Spleen (tissue), 13 donors: ENCODE measurements at places on chromosomes 7 and 10. TPM values are rescaled to one million over a fixed set of nuclear protein-coding genes. Genes with fewer than 3 reads are reported as not detected.

NKX1-2 gene
- total RNA-seq, result not detected

BUD31 gene
- 48.4 TPM for total RNA-seq

ELN gene
- total RNA-seq, result 21.0 TPM

ITPRID1 gene
- total RNA-seq, result not detected

GRM8 gene
- not detected for total RNA-seq

SLC16A9 gene
- 58.9 TPM for total RNA-seq

BAMBI gene
- total RNA-seq, result 24.3 TPM

OPN4 gene
- total RNA-seq, result not detected

CTNNA3 gene
- total RNA-seq, result 0.76 TPM

ANKRD1 gene
- total RNA-seq, result 0.13 TPM

OR2A12 gene
- total RNA-seq, result not detected

POLL gene
- total RNA-seq, result 29.3 TPM

SPDYE2B gene
- total RNA-seq, result not detected

WIPF3 gene
- total RNA-seq, result 0.70 TPM

HECW1 gene
- not detected for total RNA-seq

CPVL gene
- 141 TPM for total RNA-seq

FAM25G gene
- not detected for total RNA-seq

PRF1 gene
- 41.5 TPM for total RNA-seq

PWWP2B gene
- 26.4 TPM for total RNA-seq

CALCR gene
- not detected for total RNA-seq

LIPF gene
- not detected for total RNA-seq

MNX1 gene
- 0.85 TPM for total RNA-seq

AFAP1L2 gene
- 273 TPM for total RNA-seq

ICA1 gene
- 18.6 TPM for total RNA-seq

TMUB1 gene
- 36.7 TPM for total RNA-seq

SSC4D gene
- total RNA-seq, result 0.43 TPM

HOXA3 gene
- 0.56 TPM for total RNA-seq

IDE gene
- total RNA-seq, result 34.7 TPM

CYP26C1 gene
- total RNA-seq, result 0.23 TPM

ITIH2 gene
- not detected for total RNA-seq

SFMBT2 gene
- 47.7 TPM for total RNA-seq

THSD7A gene
- 3.6 TPM for total RNA-seq

AOAH gene
- total RNA-seq, result 183 TPM
